ENCODE measurements at places on chromosomes 16 and 17.
A peak's percentile ranks its signal among the peaks of the same experiment; 100 is the strongest.

- no peaks in the 10 kb centered on the region for H3K27me3 ChIP-seq
- H3K4me1 ChIP-seq: peaks cover 34% of the 10 kb centered on the region
- peak overlapping the region; percentile 62 for H3K27ac ChIP-seq
- H3K36me3 ChIP-seq: no peaks in the 10 kb centered on the region
Measured at GRCh38 chr17:59327121-59327980, 4.1 kb upstream of the YPEL2 start.

GRCh38 chr16:2713523-2713922, 6.5 kb downstream of the PRSS27 start:
- H3K4me3 ChIP-seq: no peak overlapping the region
- H3K27ac ChIP-seq: no peak overlapping the region
- DNase-seq: no peak
- H3K4me1 ChIP-seq: no peaks in the 10 kb centered on the region
- no peaks in the 10 kb centered on the region for H3K36me3 ChIP-seq

DNA sequence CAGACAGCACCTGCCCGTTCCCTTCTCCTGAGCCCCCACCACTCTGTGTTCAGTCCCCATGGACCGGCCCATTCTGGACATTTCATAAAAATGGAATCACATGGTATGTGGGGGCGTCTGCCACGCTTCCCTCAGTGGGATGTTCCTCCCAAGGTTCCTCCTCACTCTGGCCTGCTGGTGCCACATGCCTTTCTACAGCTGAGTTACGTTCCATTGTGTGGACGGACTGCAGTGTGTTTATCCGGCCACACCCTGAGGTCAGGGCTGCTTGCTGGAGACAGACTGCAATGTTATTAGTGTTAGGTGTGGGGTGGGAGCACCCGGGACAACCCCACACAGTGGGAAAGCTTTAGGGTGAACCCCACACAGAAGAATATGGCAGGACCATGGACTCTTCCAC, 5.9 kb upstream of the AATK start:
- H3K27me3 ChIP-seq: peaks cover 3% of the 10 kb centered on the region
- H3K36me3 ChIP-seq: peaks cover 3% of the 10 kb centered on the region
- peak overlapping the region; percentile 43 for H3K27ac ChIP-seq
- peaks cover 5% of the 10 kb centered on the region for H3K4me1 ChIP-seq
- DNase-seq: no peak

DNA sequence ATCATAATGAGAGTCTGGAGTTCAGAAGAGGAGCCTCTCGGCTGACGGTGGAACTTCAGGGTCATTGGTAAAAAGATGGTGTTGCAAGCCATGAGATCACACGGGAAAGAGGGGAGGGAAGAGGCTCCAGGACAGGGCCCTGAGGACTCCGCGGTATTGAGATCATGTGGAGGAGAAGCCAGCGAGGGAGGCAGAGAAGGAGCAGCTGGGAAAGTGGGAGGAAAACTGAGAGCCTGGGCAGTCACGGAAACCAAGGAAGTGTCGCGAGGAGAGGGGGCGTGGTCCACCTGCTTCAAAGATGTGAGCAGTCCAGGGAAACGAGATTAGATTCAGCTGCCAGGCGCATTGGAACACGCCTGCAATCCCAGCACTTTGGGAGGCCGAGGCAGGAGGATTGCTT, 27.7 kb upstream of the SBK1 start:
- H3K27ac ChIP-seq: no peak overlapping the region
- H3K4me3 ChIP-seq: no peak overlapping the region
- DNase-seq: no peak
- H3K27me3 ChIP-seq: peaks cover 17% of the 10 kb centered on the region
- H3K4me1 ChIP-seq: peaks cover 6% of the 10 kb centered on the region

DNA sequence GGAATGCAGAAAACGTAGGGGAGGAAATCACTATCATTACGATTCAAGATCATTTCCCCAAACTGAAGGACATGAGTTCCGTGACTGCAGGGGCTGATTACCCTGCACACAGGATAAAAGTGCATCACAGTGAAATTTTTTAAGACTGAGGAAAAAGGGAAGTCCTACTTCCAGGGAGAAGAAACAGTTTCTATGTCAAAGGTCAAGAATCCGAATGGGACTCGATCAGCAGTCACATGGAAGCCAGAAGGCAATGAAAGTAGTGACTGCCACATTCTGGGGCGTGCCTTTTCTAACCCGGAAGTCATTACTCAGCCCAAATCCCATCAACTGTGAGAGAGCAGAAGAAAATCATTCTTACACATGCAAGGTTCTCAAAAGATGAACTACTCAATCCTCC, 12.1 kb downstream of the ZZEF1 start:
- H3K36me3 ChIP-seq: peaks cover 3% of the 10 kb centered on the region
- no peaks in the 10 kb centered on the region for H3K27me3 ChIP-seq
- H3K4me1 ChIP-seq: peaks cover 15% of the 10 kb centered on the region
- no peak overlapping the region for H3K4me3 ChIP-seq
- H3K27ac ChIP-seq: no peak overlapping the region
- no peak for DNase-seq

DNA sequence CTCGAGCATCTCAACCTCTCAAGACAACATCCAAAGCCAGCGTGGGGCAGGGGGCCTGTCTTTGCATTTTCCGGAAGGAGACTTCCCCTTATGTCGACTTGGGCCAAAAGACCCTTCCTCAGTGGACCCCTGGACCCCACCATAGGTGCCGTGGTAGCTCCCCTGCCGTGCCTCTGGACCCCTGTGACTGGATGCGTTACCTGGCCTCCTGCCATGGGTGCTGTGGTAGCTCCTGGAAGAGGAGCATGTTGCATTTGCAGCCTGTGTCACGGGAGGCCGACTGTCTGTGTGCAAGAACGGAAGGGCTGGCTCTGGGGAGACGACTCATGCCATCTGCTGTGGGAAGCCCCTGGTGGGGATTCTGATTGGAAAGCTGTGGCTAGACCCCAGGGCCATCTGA, 130.1 kb downstream of the FOXL1 start:
- no peak overlapping the region for H3K4me3 ChIP-seq
- H3K36me3 ChIP-seq: peaks cover 3% of the 10 kb centered on the region
- H3K4me1 ChIP-seq: peaks cover 5% of the 10 kb centered on the region

DNA sequence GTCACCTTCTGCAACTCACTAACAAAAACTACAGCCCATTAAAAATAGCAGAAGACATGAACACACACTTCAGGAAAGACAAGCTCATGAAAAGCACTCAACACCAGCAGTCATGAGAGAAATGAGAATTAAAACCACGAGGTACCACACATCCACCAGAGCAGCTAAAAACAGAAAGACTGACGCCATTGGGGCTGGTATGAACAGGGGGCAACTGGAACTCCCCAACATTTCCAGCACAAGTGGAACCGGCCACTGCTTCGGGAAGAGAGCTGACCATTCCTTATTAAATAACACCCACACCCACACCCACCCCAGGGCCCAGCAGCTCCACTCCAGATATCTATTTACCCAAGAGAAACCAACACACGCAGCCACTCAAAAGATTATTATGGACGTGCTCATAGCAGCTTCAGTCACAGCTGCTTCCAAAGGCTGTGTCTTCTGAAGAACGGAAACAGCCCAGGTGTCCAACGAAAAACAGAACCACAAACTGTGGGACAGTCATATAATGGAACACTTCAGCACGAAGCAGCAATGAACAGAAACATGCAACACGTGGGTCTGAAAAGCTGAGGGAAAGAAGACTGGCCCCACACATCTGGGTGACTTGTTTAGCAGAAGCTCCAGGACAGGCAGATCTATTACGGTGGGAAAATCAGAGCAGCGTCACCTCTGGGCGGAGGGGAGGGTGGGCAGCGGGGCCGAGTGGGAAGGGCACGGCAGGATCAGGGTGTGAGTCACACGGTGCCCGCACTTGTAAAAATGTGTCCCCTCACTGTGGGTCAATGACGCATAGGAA, 41.1 kb downstream of the KLHDC4 start:
- peaks cover 33% of the 10 kb centered on the region for H3K36me3 ChIP-seq
- peak overlapping the region; percentile 7 for H3K4me3 ChIP-seq

DNA sequence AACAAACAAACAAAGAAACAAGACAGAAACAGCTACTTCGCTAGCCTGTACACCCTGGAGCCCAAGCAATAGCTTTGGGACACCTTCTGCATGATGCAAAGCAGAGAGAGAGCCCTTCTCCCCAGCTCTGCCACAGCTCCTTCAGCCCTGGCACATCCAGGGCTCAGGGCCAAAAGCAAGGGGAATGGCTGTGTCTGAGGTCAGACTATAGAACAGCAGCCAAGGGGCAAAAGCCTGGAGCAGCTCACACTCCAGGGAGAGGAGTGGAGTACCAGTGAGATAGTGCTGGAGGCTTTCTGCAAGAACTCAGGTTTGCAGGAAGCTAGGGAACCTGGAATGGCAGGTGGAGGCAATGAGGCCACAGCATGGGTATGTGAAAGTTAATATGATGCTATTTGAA, 11.6 kb upstream of the SEPHS2 start:
- no peak overlapping the region for H3K4me3 ChIP-seq
- peaks cover 19% of the 10 kb centered on the region for H3K4me1 ChIP-seq
- H3K27me3 ChIP-seq: no peaks in the 10 kb centered on the region
- H3K36me3 ChIP-seq: no peaks in the 10 kb centered on the region
- H3K27ac ChIP-seq: no peak overlapping the region
- DNase-seq: no peak

DNA sequence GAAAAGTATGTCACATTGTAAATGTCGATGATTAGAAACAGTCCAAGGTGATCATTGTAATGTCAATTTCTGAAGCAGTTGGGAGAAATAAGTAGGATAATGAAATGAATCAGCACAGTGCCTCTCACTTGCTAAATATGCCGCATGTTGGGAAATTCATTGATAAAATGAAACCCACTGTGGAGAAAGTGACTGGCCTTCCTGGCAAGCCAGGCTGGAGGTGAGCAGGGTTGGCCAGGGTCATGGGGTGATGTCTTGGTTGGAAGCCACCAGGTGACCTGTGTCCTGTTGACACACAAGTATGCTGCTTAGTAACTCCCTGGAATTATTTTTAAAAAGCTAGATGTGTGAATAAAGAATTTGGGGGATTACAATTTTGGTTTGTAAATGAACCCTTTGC, 14.9 kb upstream of the WNT9B start:
- H3K36me3 ChIP-seq: no peaks in the 10 kb centered on the region
- H3K4me1 ChIP-seq: peaks cover 30% of the 10 kb centered on the region
- DNase-seq: no peak
- no peak overlapping the region for H3K4me3 ChIP-seq

DNA sequence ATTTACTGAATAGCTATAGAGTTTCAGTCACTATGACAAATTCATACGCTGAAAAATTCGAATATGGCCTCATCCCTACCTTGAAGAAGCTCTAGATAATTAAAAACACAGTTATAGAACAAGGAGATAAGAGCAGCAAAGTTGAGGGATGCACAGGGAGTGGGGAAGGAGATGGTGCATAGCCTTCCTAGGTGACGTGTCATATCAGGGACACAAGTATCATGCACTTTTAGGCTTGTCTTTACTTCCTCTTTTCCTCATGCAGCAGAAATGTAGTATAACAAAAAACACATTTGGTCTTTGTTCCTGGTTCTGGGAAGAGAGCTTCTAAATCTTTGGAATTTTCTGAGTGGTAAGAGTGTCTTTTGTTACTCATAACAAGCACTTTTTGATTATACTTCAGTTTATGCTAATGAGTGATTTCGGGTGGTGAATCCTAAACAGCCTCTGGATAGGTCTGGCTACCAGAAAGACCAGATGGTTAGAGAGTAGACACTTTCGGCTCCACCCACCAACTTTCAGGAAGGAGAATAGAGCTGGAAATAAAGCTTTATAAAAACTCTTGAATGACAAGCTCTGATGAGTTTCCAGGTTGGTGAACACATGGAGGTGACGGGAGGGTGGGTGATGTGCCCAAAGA, 341.4 kb downstream of the UTP18 start:
- H3K4me3 ChIP-seq: no peak overlapping the region
- no peaks in the 10 kb centered on the region for H3K36me3 ChIP-seq
- no peak overlapping the region for H3K27ac ChIP-seq
- no peaks in the 10 kb centered on the region for H3K4me1 ChIP-seq
- no peak for DNase-seq
